ENCODE measurements at places on chromosomes 2 and 18. TPM values are rescaled to one million over a fixed set of nuclear protein-coding genes. Genes with fewer than 3 reads are reported as not detected.

The OSR1 gene
- not detected for total RNA-seq

The SLC66A2 gene
- 56.9 TPM for total RNA-seq

- H3K4me3 ChIP-seq, result no peak overlapping the region
- no peak overlapping the region for H3K27ac ChIP-seq
- peaks cover 15% of the 10 kb centered on the region for H3K27me3 ChIP-seq
- H3K36me3 ChIP-seq, result peaks cover 2% of the 10 kb centered on the region
Measured at GRCh38 chr2:127598711-127599110, 47.2 kb upstream of the GPR17 start.

The TRIM54 gene
- total RNA-seq, result not detected

GRCh38 chr2:190110131-190110530 lies 47.6 kb upstream of the MSTN start:
- no peak for DNase-seq
- H3K36me3 ChIP-seq, result no peaks in the 10 kb centered on the region
- H3K27ac ChIP-seq, result no peak overlapping the region
- H3K27me3 ChIP-seq, result peaks cover 5% of the 10 kb centered on the region
- no peak overlapping the region for H3K4me3 ChIP-seq

The SDC1 gene
- total RNA-seq, result not detected

GRCh38 chr2:164457271-164457670 lies 164.0 kb downstream of the GRB14 start:
- H3K4me1 ChIP-seq, result no peaks in the 10 kb centered on the region
- H3K27me3 ChIP-seq, result no peaks in the 10 kb centered on the region
- H3K36me3 ChIP-seq, result no peaks in the 10 kb centered on the region
- H3K4me3 ChIP-seq, result no peak overlapping the region
- no peak overlapping the region for H3K27ac ChIP-seq

The ACYP2 gene
- total RNA-seq, result 9.8 TPM

The ZNF2 gene
- total RNA-seq, result 2.4 TPM

The GALR1 gene
- total RNA-seq, result not detected

- H3K4me3 ChIP-seq, result no peak overlapping the region
- no peaks in the 10 kb centered on the region for H3K36me3 ChIP-seq
- no peak overlapping the region for H3K27ac ChIP-seq
- no peak for DNase-seq
- no peaks in the 10 kb centered on the region for H3K27me3 ChIP-seq
Measured at GRCh38 chr2:16425462-16426336, 239.9 kb downstream of the CYRIA start.

- peaks cover 33% of the 10 kb centered on the region for H3K4me1 ChIP-seq
- peak overlapping the region; percentile 82 for H3K27ac ChIP-seq
- no peak for DNase-seq
Measured at GRCh38 chr2:234286956-234287355, 209.9 kb downstream of the ARL4C start.

The TSPYL6 gene
- not detected for total RNA-seq

DNA sequence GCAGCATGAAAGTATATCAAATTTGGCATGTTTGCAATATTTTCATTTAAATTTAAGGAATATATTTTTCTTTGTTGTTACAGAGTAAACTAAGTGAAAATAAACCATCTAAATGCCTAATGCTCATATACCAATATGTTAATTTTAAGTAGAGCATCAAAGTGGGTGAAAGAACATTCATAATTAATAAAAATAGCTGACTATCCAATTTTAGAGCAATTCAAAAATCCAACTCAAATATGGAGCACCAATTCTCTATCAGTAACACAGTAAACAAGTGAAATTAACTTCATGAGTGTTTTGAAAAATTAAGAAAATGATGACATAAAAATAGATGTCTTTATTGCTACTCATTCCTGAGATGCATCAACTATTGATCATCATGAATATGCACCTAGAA lies 893.0 kb downstream of the DSC3 start:
- no peak for DNase-seq
- H3K4me3 ChIP-seq, result no peak overlapping the region
- H3K4me1 ChIP-seq, result no peaks in the 10 kb centered on the region
- H3K36me3 ChIP-seq, result no peaks in the 10 kb centered on the region

Data from T-helper 17 cell (primary cell).